HT1080 (cell line): ENCODE measurements at places on chromosomes 16 and 17.

DNA sequence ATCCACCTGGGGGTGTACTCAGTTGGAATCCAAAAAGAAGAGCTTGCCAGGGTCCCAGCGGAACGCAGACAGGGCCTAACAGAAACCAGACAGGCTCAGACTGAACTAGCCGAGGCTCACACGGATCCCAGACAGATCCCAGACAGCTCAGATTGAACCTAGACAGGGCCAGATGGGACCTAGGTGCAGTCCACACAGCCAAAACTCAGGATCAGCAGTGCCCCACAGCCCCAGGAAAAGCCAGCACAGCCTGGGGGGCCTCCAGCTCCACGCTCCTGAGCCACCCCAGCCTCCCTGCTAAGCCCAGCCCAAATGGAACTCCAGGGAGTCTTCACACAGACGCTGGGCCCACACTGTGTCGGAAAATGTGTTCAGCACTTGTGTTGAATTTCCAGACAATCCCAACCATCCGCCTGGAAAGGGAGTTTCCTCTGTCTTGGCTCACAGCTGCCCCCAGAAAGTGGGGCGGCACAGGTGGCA lies 7.5 kb downstream of the STX1B start:
- DNase-seq = no peak

GRCh38 chr17:42673266-42673884 lies 3.4 kb downstream of the PLEKHH3 start:
- no peak for DNase-seq

- DNase-seq = peak; percentile 66
These were observed 135.4 kb downstream of the CLEC16A start for GRCh38 chr16:11079652-11080187.

DNA sequence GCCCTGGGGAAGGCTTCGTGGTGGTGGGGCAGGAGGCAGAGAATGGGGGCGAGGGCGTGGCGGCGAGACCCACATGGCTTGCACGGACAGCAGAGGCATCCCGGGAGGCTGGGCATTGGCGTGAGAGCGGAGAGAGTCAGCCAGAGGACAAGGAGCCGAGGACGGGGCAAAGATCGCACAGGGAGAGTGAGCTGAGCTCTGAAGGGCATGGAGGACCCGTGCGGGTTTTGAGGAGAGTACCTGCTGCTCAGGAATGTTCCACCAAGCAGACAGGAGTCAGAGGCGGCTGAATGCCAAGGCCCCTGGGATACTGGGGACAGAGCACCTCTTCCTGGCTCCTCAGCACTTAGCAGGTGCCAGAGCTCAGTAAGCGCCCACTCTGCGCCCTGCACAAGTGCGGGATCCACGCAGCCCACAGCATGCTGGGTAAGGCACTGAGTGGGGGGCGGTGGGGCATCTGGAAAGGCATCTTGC lies 47.8 kb downstream of the ARHGAP27 start:
- no peak for DNase-seq

GRCh38 chr16:63938661-63939060 lies 1183.2 kb downstream of the CDH11 start:
- peak; percentile 26 for DNase-seq

DNA sequence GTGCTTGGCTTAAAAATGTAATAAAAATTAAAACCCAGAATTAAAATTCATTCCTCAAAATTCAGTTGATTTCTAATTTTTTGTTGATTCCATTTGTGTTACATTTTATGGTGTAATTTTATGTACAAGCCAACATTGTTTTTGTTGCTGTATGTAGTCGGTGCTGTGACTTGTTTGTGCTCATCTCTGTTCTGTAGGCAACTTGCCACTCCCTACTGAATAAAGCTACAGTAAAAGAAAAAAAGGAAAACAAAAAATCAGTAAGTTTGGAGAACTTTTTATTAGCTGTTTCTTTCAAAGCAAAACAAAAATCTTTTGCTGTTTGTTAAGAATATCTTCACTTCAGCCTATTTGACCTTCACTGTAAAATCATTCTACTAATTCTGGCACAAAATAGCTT lies 44.3 kb downstream of the OMG start:
- no peak for DNase-seq

GRCh38 chr16:48687421-48688038 lies 77.5 kb upstream of the N4BP1 start:
- peak; percentile 67 for DNase-seq

GRCh38 chr17:604765-605164 lies 109.9 kb downstream of the VPS53 start:
- peak; percentile 29 for DNase-seq

- no peak for DNase-seq
These were observed 10.6 kb downstream of the CDH16 start for GRCh38 chr16:66908116-66908515.

- DNase-seq = no peak
These were observed 18.0 kb upstream of the CACNA1H start for GRCh38 chr16:1134776-1135458.

GRCh38 chr17:44928950-44929720 lies 13.8 kb upstream of the GFAP start:
- DNase-seq = no peak
